ENCODE measurements at places on chromosomes 16 and 17. TPM values are rescaled to one million over a fixed set of nuclear protein-coding genes. Genes with fewer than 3 reads are reported as not detected.

CLDN7 gene
- 2.0 TPM for total RNA-seq

COPRS gene
- 161 TPM for total RNA-seq

SLC16A11 gene
- total RNA-seq, result not detected

SLC47A1 gene
- total RNA-seq, result 22.3 TPM

DRC3 gene
- 1.9 TPM for total RNA-seq

RNF157 gene
- 6.8 TPM for total RNA-seq

NOL3 gene
- total RNA-seq, result 73.1 TPM

KRT20 gene
- 0.45 TPM for total RNA-seq

CDRT15 gene
- total RNA-seq, result not detected

DLX3 gene
- total RNA-seq, result not detected

GNG13 gene
- not detected for total RNA-seq

HOXB1 gene
- total RNA-seq, result not detected

RAB40B gene
- total RNA-seq, result 12.3 TPM

RHBDL1 gene
- total RNA-seq, result 0.59 TPM

HOXB9 gene
- total RNA-seq, result 7.9 TPM

FADS6 gene
- not detected for total RNA-seq

CTRB2 gene
- total RNA-seq, result not detected

OR3A3 gene
- total RNA-seq, result not detected

SDR42E1 gene
- 1.9 TPM for total RNA-seq

C17orf107 gene
- 0.28 TPM for total RNA-seq

HOXB13 gene
- 1.8 TPM for total RNA-seq

MYL11 gene
- 0.88 TPM for total RNA-seq

SLFN13 gene
- total RNA-seq, result 3.3 TPM

SMCR8 gene
- 14.7 TPM for total RNA-seq
